ENCODE measurements at places on chromosomes 7 and 10.

GRCh38 chr10:32922170-32922569 lies 35.9 kb downstream of the ITGB1 start:
- no peak for DNase-seq

GRCh38 chr10:121500701-121501332 lies 97.4 kb downstream of the FGFR2 start:
- DNase-seq = no peak

- DNase-seq = no peak
These were observed 59.1 kb upstream of the INPP5A start for GRCh38 chr10:132478341-132479023.

- DNase-seq = no peak
These were observed 18.6 kb downstream of the PYROXD2 start for GRCh38 chr10:98396096-98397063.

DNA sequence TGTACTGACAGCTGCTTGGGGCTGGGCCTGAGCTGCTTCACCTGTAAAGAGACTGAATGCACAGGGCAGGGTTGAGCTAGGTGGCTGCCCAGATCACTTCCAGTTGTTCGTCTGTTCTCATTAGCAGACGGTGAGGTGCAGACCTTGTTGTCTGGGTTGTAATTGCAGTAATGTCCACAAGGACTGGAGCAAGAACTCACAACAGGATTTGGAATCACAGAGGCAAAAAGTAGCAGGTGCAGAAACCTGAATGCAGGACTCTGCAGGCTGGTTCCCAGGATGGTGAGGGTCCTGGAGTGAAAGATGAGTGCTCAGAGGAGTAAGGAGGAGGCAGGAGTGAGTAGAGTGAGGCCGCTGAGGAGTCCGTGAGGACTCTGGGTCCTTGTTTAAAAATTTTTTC lies 9.2 kb downstream of the ZSCAN25 start:
- DNase-seq = no peak

GRCh38 chr10:62335326-62335725 lies 38.8 kb upstream of the ZNF365 start:
- no peak for DNase-seq

DNA sequence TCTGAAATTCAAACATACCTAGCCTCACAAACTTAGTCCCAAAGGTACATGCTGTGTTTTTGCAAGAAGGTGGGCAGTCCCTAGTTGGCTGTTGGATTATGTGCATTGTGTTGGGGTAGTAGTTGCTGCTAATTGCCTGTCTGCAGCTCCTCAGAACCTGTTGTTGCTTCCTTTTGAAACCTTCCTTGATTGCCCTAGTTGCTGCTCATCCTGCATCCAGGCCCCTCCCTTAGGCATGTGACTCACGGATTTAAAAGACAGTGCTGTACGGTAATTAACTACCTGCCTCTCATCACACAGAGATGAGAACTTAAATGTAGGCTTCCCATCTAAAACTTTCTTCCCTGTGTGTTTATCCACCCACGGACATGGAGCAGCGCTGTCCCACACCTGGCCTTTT lies 67.7 kb downstream of the BMPR1A start:
- no peak for DNase-seq

GRCh38 chr10:72308320-72308987 lies 34.7 kb downstream of the DDIT4 start:
- DNase-seq = no peak

- DNase-seq = no peak
These were observed 38.6 kb upstream of the RSBN1L start for GRCh38 chr7:77657427-77658224.

- DNase-seq = no peak
These were observed 41.3 kb downstream of the GRK5 start for GRCh38 chr10:119248681-119249080.

DNA sequence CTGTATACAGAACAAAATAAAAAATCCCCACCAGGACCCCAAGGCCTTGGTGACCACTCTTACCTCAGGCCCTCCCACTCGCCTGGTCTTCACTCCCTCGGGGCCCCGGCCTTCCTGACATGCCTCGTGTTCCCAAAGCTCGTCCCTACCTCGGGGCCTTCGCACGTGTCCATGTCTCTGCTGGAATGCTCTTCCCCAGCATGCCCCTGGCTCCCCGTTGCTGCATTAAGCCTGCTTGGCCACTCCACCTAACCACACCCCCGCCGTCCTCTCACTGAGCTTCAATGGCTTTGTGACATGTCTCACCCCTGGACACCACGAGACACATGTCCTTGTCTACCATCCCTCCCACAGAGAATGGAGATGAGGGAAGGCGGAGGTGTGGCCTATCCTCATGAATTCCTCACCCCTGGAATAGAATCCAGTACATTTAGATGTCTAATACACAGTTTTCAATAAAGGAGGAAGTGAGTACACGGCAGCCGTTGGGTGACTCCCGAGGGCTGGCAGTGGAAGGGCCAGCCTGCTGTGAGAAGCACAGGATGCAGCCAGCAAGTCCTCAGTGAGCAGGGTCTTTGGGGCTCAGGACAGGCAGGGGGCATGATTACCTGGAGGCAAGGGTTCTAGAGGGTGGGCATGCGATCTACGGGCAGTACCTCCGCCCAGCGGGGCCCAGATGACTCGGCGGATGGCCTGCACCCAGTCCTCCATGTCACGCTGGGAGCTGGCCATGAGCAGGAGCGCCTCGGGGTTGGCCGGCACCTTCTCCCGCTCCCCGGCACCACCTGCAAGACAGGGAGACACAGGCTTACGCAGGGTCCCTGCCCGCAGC lies 125.7 kb downstream of the ARHGAP22 start:
- no peak for DNase-seq

- no peak for DNase-seq
These were observed 24.8 kb upstream of the PLPP4 start for GRCh38 chr10:120432209-120432608.

- DNase-seq = no peak
These were observed 3.1 kb downstream of the USP6NL start for GRCh38 chr10:11608159-11609013.

DNA sequence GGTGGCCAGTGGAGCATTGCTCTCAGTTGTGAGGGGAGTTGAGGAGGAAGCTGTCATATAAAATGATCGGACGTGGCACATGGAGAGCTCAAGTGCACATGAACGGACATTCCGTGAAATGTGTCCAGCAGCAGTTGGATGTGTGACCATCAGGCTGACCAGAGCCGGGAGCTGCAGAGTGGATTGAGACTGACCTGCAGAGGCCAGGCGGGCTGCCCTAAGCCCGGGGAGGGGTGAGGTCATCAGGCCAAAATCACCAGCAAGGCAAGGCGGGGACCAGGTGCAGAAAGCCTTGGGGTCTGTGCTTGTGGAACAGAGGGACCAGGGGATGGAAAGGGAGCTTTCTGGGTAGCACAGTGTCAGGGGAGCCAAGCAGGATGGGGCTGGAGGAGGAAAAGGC lies 279.5 kb downstream of the CELF2 start:
- DNase-seq = no peak
